ENCODE measurements at places on chromosomes 6 and 20. TPM values are rescaled to one million over a fixed set of nuclear protein-coding genes. Genes with fewer than 3 reads are reported as not detected.

DNA sequence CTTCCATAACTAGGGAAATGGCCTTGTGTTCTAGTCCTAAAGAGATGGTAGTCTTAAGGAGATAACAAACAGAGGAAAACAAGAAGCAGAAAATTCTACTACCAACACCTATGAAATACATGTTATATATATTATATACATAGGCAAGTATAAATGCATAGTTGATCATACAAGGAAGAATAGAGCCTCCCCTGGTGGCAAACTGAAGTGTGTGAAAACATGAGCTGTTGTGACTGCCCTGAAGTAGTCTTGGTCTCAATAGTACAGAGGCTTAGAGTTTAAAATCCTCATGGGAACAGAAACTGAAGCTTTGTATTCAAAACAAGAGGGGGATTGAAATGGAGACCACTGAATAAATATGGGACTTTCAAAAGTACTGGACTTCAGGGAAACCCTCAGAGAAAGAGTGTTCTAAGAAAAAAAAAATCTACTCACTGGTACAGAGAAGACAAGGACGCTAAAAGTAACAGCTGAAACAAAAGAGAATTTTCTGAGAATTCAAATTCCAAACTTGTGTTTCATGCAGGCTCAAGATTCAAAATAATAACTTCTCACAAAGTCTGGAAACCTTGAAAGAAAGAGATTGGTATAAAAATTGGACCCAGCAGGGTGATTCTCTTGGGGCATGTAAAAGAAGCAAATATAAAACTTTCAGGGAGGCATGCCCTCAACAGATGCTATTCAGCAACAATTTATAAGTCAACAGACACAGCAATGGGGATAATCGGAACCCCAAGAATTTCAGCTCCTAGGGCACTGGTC, 59.7 kb upstream of the SAMD3 start:
- DNase-seq: no peak

- no peak for DNase-seq
Measured at GRCh38 chr6:15881150-15881549, 218.3 kb upstream of the DTNBP1 start.

GRCh38 chr20:58017231-58017969, 211.1 kb downstream of the ANKRD60 start:
- DNase-seq: peak; percentile 61

- DNase-seq: peak; percentile 98
Measured at GRCh38 chr6:137237413-137238170, 18.4 kb upstream of the IFNGR1 start.

GRCh38 chr6:156556811-156557210, 220.4 kb upstream of the ARID1B start:
- DNase-seq: no peak

GRCh38 chr6:32968867-32969684, 682 bp downstream of the BRD2 start:
- DNase-seq: no peak

DNA sequence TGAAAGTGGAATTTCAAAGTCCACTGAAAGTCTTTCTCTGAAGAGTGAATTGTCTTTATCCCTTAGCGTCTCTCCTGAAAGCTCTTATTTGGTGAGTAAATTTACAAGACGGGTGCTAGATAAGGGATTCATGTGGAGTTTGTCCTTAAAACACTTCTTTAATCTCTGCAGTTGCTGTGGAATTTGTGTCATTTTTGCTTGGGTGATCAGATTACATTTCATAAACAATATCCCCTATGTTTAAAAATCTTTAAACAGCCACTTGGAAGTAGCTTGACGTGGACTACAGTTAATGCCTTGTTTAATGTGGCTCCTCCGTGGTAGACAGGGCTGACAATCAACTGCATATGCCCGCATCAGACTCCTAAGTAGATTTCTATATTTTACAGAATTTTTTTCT, 175.4 kb upstream of the ZNF217 start:
- DNase-seq: no peak

- no peak for DNase-seq
Measured at GRCh38 chr20:52200870-52201269, 9.3 kb upstream of the ZFP64 start.

The MCCD1 gene
- not detected for total RNA-seq

The JAG1 gene
- total RNA-seq: 26.3 TPM

The UQCC2 gene
- 20.3 TPM for total RNA-seq

The CLIC1 gene
- 938 TPM for total RNA-seq

The PAK5 gene
- total RNA-seq: not detected

The GPR6 gene
- total RNA-seq: not detected

The RING1 gene
- total RNA-seq: 11.3 TPM

All from epithelial cell of proximal tubule (primary cell).